NCI-H2107 (cell line): ENCODE measurements at places on chromosomes 4 and X.

DNA sequence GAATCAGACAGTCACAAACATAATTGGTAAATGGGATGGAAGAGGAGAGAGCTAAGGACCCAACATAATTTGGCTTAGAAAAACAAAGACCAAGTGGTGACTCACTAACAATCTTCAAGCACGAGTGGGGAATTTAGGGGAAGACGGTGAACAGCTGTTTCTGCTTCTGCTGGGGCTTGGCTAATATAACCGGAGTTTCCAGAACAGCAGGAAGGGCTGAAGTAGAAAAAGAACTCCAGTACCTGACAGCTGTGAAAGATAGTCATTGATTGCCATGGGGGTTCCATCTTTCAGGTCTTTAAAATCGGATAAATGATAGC is 290.9 kb upstream of the LDB2 start:
- DNase-seq: no peak

DNA sequence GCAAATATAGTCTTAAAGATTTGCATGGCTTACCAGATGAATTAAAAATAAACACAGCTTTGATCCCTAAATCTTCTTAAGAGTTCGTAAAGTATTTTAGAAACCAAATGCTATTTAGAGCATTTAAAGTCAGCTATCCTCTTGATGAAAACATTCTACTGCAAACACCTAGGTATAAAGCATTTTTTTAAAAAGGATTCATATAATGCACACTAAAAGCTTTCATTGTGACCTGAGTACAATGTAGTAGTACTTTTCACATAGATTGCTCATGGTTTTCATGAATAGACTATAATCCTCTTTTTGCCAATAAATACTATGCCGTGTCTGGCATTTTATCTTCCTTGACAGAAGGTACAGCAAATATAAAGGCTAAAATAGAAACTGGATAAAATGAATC is 805.1 kb upstream of the INTU start:
- no peak for DNase-seq

GRCh38 chr4:181807771-181808170 is 435.4 kb upstream of the TENM3 start:
- no peak for DNase-seq

DNA sequence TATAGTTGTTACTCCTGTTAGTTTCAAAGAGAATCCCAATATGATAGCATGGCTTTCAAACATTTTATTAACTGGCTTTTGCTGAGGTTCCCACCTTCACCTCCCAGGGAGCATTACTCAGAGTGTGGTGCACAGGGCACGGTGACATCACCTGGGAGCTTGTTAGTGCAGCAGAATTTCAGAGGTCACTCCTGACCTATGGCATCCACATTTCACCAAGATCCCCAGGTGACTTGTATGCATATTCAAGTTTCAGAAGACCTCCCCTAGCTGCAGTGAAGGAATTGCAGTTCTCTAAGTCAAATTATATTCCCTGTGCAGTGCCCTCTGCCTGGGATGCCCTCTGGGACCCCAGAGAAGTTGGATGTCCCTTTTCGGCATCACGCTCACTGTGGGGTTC is 29.7 kb upstream of the LNX1 start:
- no peak for DNase-seq

- DNase-seq: no peak
Measured at GRCh38 chrX:101813200-101813599, 118.6 kb downstream of the ZMAT1 start.

GRCh38 chr4:55609393-55609866 is 17.4 kb upstream of the PDCL2 start:
- no peak for DNase-seq

DNA sequence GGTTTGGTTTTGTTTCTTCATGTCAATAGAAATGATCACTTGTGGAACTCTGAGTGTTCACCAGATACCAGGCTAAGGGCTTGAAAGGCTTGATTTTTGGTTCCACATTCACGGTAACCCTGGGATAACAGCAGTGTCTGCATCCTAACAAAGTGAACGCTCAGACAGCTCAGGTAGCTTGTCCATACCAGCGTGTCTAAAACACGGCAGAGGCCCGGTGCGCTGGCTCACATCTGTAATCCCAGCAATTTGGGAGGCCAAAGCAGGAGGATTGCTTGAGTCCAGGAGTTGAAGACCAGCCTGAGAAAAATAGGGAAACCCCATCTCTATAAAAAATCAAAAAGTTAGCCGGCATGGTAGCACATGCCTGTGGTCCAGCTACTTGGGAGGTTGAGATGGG is 49.0 kb downstream of the HTRA3 start:
- DNase-seq: no peak

DNA sequence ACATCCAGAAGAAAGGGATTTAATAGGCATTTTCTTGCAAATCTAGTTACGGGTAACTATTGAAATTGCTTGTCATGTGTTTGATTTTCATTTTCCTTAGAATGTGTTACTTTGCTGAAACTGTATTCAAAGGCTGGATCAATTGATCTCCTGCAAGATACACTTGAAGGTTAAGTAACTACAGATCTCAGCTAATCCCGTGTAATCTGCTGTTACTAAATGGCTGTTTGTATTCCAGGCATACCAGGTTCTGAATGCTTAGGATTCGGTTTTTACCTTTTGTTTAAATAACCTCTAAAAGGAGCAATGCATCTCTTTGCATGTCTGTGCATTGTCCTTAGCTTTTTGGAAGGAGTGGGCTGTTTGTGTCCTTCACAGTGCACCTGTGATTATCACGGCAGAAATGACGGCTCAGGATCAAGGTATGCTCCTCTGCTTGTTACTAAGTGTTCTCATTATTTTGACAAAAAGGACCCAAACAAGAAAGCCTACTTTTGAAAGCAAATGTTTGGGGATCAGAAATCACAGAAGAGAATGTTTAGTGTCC is at the start of gene LRIT3:
TSS of gene LRIT3 (plus strand) at position 212 of the 547 bp plus-strand sequence. CDS start at position 307, 95 bp downstream.
- no peak for DNase-seq

- no peak for DNase-seq
Measured at GRCh38 chr4:13938299-13938698, 310.8 kb upstream of the BOD1L1 start.
